ENCODE measurements at places on chromosomes 7 and 10.

DNA sequence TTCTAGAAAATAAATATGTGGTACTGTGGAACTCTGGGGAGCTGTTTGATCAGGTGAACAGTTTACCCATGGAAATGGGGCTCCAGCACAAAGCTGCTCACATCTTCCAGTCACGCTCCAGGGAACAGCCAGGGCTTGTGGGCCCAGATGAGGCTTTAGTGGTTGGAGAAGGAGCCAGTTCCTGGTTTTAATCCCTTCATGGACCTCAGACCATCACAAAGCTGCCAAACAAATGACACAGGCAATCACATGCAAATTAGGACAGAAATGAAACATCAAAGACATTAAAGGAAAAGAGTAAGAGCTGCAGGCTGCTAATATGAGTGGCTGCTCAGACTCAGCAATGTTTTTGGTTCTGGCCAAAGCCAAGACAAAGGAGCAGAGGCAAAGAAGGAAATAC lies 2.2 kb upstream of the ATP6V0E2 start:
- no peak for DNase-seq

GRCh38 chr10:127987467-127988380 lies 80.8 kb downstream of the PTPRE start:
- DNase-seq, result peak; percentile 26

- no peak for DNase-seq
Observed at GRCh38 chr10:522350-522749, 167.1 kb downstream of the DIP2C start.

- peak; percentile 55 for DNase-seq
Observed at GRCh38 chr7:40604601-40605438, 470.0 kb downstream of the SUGCT start.

GRCh38 chr10:87861566-87861952 lies 1.8 kb downstream of the KLLN start:
- peak; percentile 94 for DNase-seq

GRCh38 chr10:48811461-48811860 lies 126.8 kb downstream of the WDFY4 start:
- DNase-seq, result peak; percentile 63

- DNase-seq, result peak; percentile 80
Observed at GRCh38 chr10:26781797-26782196, 79.0 kb downstream of the ABI1 start.

GRCh38 chr7:102914585-102914984 lies 1.8 kb downstream of the LRRC17 start:
- DNase-seq, result no peak

GRCh38 chr10:121698336-121698735 lies 100.1 kb upstream of the FGFR2 start:
- peak; percentile 39 for DNase-seq

All from epithelial cell of esophagus (primary cell).